Karpas-422 (cell line): ENCODE measurements at places on chromosomes 1 and 21. TPM values are rescaled to one million over a fixed set of nuclear protein-coding genes. Genes with fewer than 3 reads are reported as not detected.

Gene CYP4A22
- not detected in 2 replicates for total RNA-seq

Gene MIXL1
- 9.2 and 20.8 TPM in 2 replicates for total RNA-seq

DNA sequence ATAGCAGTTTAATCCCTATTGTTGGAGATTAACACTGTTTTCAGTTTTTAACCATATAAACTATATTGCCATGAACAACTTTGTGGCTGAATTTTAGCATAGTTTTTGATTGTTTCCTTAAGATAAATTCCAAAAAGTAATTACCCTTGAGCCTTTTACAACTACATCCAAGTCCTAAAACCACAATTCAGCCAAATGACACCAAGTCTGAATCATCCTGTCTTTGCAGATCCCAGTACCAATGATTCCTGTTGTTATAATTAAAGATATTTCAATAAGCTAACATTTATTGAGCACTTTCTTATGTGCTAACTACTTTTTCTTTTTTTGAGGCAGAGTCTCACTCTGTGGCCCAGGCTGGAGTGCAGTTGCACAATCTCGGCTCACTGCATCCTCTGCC is 35.6 kb downstream of the IL23R start:
- H3K27ac ChIP-seq, result no peak overlapping the region
- no peaks in the 10 kb centered on the region for H3K4me1 ChIP-seq
- H3K27me3 ChIP-seq, result no peaks in the 10 kb centered on the region
- no peak overlapping the region for H3K4me3 ChIP-seq
- no peaks in the 10 kb centered on the region for H3K36me3 ChIP-seq

- peak; percentile 16 for DNase-seq
- no peak overlapping the region for H3K27ac ChIP-seq
- H3K27me3 ChIP-seq, result no peaks in the 10 kb centered on the region
- H3K36me3 ChIP-seq, result no peaks in the 10 kb centered on the region
These were observed 39.5 kb upstream of the NEK7 start for GRCh38 chr1:198117267-198117666.

Gene CASQ1
- total RNA-seq, result not detected in 2 replicates

Gene SLC45A1
- total RNA-seq, result not detected in 2 replicates

Gene GRIK3
- total RNA-seq, result not detected in 2 replicates

Gene ACTA1
- not detected in 2 replicates for total RNA-seq

GRCh38 chr1:17120962-17121837 is 1.9 kb upstream of the PADI2 start:
- no peak for DNase-seq
- H3K27me3 ChIP-seq, result no peaks in the 10 kb centered on the region
- no peak overlapping the region for H3K27ac ChIP-seq
- no peaks in the 10 kb centered on the region for H3K36me3 ChIP-seq
- peaks cover 33% of the 10 kb centered on the region for H3K4me1 ChIP-seq

Gene DPT
- total RNA-seq, result not detected in 2 replicates
